ENCODE measurements at places on chromosomes 11 and 22. TPM values are rescaled to one million over a fixed set of nuclear protein-coding genes. Genes with fewer than 3 reads are reported as not detected.

JRKL gene
- 6.0 TPM for total RNA-seq

NXPE2 gene
- 0.14 TPM for total RNA-seq

GRCh38 chr11:70577258-70577603 lies 178.9 kb downstream of the CTTN start:
- DNase-seq, result no peak

- no peak for DNase-seq
Observed at GRCh38 chr11:29227811-29228210, 789.0 kb downstream of the KCNA4 start.

- DNase-seq, result no peak
Observed at GRCh38 chr11:61292356-61292755, 2.8 kb downstream of the VWCE start.

GRCh38 chr11:108620958-108621772 lies 27.6 kb upstream of the EXPH5 start:
- no peak for DNase-seq

Measured in Right ventricle myocardium inferior (tissue), 1 donor.